ENCODE measurements at places on chromosomes 13 and 19.

- no peak for DNase-seq
These were observed 383.7 kb downstream of the DIAPH3 start for GRCh38 chr13:59780058-59780457.

DNA sequence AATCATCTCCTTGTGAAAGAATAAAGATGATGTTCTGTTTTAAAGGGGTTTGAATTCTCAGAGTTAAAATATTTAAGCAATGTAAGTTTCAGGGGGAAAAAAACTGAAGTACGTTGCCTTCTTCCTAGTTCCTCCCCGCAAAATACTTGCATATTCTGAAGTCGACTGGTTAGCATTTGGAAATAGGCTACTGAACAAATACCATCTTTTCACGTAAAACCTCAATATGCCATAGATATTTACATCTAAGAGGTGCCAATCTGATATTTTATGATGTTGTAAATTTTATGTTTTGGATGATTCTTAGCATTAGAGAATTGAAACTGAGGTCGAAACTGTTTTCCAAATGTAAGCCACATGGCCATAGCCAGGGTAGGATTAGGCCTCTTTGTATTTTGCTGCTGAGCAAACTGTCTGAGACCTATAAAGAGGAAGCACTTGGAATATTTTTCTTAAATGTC is 138.3 kb downstream of the FLT1 start:
- no peak for DNase-seq

DNA sequence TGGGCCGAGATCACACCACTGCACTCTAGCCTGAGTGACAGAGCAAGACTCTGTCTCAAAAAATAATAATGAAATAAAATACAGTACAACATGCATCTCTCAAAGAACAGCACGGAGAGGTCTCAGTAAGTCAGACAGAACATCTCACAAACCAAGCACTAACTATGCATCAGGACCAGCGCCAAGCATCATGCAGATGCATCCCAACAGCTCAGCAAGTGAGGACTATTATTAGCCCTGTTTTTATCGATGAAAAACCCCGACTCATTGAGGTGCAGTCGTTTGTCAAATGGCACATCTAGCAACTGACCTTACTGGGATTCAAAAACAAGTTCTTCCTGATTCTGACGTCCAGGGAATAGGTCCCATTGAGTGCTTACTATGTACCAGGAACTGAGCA is 3.8 kb downstream of the C19orf47 start:
- no peak for DNase-seq

GRCh38 chr19:1871140-1871597 is 7.8 kb upstream of the KLF16 start:
- DNase-seq = no peak

GRCh38 chr13:48369988-48370387 is 42.9 kb downstream of the LPAR6 start:
- DNase-seq = no peak

DNA sequence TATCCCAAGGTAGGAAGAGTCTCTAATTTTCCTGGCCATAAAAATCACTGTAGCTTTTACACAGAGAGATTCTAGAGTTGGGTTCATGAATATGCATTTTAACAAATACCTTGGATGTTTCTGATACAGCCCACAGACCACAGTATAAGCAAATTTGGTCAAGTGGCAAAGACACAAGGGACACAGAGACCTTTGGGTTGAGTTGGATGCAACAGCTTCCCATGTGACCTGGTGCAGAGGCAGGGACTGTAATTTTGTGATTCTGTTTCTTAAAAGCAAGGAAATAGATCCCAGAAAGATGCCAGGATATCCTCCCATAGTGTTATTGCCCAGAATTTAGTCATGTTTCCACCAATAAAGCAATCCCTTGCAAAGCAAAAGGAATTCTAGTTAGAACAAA is 27.0 kb downstream of the FPR3 start:
- DNase-seq = no peak

- no peak for DNase-seq
These were observed 529.2 kb upstream of the NBEA start for GRCh38 chr13:34412817-34413375.

DNA sequence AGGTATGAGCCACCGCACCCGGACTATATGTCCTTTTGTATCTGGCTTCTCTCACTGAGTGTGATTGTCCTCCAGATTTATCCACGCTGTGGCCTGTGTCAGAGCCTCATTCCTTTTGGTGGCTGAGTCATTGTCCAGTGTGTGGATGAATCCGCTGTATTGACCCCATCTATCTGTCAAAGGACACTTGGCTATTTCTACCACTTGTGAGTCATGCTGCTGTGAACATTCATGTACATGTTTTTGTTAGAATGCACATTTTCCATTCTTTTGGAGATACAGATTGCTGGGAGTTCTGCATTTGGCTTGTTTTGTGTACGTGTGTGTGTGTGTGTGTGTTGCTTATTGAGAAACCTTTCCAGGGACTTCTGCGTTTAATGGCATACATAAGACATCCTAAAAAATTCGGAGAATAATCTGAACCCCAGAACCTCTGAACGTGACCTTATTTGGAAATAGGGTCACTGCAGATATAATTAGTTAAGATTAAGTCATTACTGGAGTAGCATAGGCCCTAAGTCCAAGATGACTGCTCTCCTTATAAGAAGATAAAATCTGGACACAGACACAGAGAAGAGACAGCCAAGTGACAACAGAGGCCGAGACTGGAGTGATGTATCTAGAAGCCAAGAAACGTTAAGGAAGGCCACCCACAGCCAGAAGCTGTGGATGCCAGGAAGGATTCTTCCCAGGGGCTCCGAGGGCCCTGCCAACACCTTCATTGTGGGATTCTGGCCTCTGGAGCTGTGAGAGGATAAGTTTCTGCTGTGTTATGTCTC is 4.9 kb upstream of the GIPC3 start:
- DNase-seq = no peak

DNA sequence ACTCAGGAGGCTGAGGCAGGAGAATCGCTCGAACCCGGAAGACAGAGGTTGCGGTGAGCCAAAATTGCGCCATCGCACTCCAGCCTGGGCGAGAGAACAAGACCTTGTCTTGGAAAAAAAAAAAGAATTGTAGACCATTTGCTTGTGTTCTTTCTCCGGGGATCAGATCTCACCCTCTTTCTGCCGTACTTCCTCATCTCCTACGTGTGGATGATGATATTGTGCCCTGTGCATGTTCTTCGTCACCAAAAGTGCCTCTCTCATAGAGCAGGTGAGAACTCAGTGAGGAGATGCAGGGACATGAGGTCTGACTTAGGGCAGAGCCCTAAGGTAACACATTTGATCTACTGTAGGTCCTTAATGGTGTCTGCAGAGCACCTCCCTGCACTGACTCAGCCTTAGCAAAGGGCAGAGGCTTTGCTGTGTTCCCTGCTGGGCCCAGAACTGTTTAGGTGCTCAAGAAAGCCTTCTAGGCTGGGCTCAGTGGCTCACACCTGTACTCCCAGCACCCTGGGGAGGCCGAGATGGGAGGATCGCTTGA is 1.3 kb downstream of the APOC2 start:
- DNase-seq = no peak

DNA sequence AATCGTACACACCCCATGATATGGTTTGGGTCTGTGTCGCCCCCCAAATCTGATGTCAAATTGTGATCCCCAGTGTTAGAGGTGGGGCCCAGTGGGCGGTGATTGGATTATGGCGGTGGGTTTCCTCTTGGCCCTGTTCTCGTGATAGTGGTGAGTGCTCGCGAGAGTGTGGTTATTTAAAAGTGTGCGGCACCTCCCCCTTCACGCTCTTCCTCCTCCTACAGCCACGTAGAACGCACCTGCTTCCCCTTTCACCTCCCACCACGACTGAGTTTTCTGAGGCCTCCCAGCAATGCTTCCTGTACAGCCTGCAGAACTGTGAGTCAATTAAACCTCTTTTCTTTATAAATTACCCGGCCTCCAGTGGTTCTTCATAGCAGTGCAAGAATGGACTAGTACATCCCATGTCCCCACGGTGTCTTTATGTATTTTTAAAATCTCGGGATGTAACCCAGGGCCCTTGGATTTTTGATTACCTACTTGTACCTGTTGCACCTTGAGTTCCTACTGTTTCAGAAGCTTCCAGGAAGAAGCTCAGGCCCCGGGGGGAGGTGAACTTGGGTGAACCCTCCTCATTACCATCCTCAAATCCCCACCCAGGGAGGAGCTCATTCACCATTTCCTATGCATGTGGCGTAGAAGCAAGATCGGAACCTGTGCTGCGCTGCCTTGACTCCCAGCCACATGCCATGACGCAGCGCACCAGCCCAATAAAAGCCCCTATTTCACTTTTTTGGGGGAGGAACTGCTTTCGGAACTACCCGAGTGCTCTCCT is 52.4 kb downstream of the TEX29 start:
- DNase-seq = no peak

GRCh38 chr13:105904034-105904742 is 631.3 kb downstream of the EFNB2 start:
- no peak for DNase-seq

DNA sequence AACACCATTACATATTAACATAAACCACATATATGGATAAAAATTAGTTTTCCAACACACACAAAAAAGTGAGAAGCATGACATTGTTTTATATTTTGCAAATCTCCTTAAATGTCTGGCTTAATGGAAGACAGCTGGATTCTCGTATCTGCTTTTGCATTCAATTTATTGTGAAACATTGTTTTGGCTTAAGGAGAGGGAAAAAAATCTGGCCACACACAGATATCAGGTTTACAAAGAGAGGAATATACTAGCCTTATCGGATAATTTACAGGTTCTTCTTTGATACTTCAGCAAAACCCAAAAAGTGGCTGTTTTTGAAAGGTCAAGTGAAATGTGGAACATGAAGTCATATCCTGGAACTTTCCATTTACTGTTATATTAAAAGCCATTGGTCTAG is 523.5 kb upstream of the ARGLU1 start:
- DNase-seq = no peak
